T-helper 17 cell (primary cell): ENCODE measurements at places on chromosomes 1 and 21.

- no peak for DNase-seq
Observed at GRCh38 chr1:41668967-41669366, 184.5 kb upstream of the EDN2 start.

- no peak for DNase-seq
Observed at GRCh38 chr21:35507181-35507759, 458.2 kb upstream of the RUNX1 start.

GRCh38 chr1:236016782-236017400 lies 48.0 kb downstream of the NID1 start:
- no peak for DNase-seq

- no peak for DNase-seq
Observed at GRCh38 chr1:174916846-174917245, 82.9 kb upstream of the CACYBP start.

GRCh38 chr1:179231923-179232322 lies 2.4 kb upstream of the ABL2 start:
- DNase-seq, result no peak

DNA sequence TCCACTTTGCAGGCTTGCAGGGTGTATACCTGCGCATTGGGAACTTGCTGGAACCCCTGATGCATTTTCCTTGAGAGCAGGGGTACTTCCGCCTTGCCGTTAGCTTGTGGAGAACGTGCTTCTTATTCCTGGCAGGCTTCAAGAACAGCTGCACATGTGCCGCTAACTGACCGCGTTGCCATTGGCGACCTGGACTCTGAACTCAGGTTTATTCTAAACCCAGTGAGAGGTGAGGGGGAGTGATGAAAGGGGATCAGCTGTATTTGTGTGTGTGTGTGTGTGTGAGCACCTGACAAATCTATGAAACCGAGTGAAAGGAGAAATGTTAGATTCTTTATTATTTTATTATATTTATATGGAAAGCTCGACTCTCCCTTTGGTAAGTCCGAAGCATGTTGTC lies 128.6 kb downstream of the HUNK start:
- no peak for DNase-seq

GRCh38 chr1:50328552-50328951 lies 94.7 kb downstream of the DMRTA2 start:
- DNase-seq, result no peak

DNA sequence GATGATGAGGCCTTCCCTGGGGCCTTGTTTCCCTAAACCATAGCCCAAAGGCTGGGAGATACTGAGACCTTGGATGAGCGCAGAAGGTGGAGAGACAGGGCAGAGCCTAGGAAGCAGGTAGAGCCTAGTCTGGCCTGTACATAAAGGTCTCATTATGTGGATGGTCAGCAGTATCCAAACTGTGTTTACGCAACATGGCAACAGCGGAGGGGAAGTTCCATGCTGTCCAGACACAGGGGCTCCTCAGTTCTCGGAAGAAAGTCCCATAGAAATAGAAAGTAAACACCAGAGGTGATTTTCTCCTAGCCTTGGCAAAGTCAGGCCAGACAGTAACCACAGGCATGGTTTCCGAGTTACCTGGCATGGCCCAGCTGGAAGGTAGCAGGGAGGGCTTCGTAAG lies 42.1 kb upstream of the MPZL1 start:
- no peak for DNase-seq

DNA sequence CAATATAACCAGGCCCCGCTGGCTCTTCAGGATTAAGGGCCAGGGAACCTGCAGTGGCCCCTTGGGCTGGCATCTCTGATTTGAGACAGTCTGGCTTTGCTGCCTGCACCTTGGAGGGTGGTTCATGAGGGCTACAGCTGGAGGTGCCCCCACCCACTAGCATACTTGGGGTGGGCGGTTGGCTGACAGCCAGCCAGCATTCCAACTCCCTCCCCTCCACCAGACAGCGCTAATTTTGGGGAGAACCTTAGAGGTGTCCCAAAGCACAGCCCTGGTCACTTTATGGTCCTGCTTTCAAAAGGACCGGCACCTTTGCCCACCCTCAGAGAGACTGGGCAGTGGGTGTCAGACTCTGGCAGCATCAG lies 180.7 kb upstream of the VAMP3 start:
- no peak for DNase-seq

- no peak for DNase-seq
Observed at GRCh38 chr1:116855191-116855619, 54.5 kb upstream of the PTGFRN start.

DNA sequence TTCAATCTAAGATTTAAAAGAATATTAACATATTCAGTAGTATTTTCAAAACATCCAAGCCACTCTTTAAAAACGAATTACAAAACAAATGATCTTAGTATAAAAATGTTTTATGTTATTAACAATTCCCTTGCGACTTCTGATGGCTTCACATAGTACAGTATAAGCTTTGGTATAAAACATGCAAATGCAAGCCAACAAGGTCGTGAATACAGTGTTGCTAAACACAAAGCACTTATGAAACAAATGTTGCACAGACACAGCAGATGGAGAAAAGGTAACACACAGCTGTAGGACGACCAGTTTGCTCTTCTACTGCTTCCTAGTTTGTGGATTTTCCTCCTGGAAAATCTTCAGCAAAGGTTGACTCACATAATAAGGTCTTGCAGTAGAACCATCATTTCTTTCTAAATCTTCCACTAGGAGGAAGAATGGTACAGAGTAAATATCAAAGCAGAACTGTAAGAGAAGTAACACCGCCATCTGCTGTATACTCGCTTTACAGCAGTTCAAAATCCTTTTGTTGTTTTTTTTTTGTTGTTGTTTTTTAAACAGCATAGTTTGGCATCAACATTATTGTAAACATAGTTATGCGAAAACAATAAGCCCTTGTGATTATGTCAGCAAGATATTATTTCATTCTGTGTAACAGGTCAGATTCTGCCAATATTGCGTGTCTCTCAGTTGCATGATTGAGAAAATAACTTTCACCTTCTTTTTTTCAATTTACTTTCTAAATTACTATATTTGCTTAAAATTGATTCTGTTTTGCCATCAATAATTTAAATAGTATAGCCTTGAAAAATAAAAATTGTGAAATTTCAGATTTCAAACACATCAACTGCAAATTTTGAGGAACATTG lies 69.5 kb downstream of the LHX8 start:
- no peak for DNase-seq

DNA sequence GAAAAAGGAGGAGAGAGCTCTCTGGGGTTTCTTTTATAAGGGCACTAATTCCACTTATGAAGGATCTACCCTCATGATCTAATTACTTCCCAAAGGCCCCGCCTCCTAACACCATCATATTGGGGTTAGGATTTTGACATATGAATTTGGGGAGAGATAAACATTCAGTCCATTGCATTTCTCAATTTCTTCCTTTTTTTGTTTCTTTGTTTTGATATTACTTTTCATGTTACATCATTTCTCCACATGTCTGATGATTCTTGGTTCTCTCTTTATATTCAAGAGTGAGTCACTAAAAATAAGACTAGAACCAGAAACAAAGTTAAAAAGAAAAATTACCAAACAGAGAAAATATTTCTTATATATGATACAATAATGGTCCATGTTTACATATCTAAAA lies 63.2 kb upstream of the DUSP10 start:
- no peak for DNase-seq

DNA sequence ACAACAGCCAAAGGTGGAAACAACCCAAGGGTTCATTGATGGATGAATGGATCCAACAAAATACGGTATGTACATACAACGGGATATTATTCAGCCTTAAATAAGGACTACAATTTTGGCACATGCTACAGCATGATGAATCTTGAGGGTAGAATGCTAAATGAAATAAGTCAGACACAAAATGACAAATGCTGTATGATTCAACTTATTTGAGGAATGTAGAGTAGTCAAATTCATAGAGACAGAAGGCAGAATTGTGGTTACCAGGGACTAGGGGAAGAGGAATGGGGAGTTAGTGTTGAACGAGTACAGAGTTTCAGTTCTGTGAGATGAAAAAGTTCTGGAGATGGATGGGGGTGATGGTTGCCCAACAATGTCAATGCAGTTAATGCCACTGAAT lies 118.0 kb upstream of the PAXBP1 start:
- no peak for DNase-seq

DNA sequence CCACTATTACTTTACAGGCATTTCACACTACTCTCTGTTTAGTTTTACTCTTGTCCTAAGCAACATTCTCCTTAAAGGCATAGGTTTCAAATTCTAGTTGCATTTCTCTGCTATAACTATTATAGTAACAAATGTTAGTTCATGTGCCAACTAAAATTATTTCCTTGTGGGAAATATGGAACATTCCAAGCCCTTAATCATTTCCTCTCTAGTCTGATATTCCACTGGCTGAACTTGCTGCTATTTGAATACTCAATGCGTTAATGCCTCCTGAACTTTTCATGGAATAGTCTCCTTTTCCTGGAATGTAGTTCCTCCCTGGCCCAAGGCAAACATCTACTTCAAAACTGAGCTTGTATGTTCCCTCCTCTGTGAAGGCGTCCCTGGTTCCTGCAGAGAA lies 19.3 kb upstream of the TBX19 start:
- DNase-seq, result no peak

- no peak for DNase-seq
Observed at GRCh38 chr1:29264773-29265389, 28.6 kb downstream of the PTPRU start.

DNA sequence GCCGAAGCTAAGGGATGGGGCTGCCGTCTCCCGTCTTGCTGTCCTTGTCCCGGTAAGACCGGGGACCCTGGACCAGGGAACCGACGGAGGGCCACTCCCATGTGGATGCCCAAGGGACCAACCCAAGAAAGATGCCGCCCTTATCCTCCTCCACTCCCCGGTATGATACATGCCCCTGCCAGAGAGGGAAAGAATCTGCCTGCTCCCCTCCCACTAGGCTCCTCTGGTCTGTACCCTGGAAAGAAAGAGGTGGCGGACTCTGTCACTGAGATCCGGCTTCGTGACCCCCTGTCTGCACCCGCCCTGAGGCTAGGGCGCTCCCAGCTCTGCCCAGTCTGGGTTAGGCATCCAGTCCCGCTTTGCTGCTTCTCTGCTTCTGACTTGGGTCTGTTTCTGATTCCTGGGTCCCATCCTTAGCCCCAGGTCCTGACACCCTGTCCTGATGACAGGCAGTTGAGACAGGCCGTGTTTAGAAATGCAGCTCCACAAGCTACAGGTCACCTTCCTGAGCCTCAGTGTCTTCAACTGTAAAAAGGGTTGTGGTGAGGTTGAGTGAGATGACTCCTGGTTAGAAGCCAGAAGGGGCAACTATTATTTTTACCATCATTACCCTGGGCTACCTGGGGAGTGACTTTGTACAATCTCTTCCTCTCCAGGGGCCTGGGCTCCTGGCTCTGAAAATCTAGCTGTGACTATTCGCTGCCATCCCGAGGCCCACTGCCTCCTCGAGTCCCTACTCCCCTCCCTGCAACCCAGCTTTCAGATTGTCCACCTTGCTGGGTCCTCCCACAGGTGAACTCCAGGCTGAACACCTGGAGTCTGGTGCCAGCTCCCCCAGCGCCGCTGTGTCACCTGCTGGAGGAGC lies 3.7 kb downstream of the MATN1 start:
- no peak for DNase-seq

- no peak for DNase-seq
Observed at GRCh38 chr1:23282957-23283356, 61.1 kb downstream of the HNRNPR start.

- DNase-seq, result no peak
Observed at GRCh38 chr1:9265968-9266367, 26.7 kb upstream of the SPSB1 start.

DNA sequence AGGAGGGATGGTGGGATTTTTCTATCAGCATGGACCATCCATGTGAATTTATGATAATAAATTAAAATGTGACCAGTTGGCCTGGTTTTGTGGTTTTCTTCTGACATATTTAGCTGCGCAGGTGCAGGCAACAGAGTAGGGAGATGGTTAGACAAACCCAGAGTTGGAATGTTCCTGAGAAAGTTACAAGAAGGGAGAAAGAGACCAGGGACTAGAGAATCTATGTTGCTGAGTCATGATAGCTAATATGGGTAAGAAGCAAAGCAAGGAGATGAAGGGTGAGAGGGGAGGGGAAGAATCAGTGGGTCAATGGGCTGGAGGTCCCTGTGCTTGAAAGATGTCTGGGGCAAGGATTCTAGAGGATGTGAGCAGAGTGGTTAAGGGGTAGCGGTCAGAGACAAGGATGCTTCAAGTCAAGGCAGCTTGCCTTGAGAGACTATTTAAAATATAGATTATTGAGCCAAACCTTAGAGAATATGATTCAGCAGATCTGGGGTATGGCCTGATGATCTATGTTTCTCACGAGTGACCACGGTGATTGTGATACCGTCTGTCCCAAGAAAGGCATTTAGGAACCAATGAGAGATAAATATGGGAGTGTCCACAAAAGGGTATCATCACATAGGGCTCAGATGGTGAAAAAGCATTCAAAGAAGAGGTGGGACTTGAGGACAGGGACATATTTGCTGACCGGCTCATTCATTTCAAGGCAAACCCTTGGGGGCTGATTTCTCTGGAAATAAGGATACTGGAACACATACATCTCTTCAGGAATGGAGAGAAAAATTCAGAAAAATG lies 219.7 kb upstream of the PLD5 start:
- DNase-seq, result no peak

DNA sequence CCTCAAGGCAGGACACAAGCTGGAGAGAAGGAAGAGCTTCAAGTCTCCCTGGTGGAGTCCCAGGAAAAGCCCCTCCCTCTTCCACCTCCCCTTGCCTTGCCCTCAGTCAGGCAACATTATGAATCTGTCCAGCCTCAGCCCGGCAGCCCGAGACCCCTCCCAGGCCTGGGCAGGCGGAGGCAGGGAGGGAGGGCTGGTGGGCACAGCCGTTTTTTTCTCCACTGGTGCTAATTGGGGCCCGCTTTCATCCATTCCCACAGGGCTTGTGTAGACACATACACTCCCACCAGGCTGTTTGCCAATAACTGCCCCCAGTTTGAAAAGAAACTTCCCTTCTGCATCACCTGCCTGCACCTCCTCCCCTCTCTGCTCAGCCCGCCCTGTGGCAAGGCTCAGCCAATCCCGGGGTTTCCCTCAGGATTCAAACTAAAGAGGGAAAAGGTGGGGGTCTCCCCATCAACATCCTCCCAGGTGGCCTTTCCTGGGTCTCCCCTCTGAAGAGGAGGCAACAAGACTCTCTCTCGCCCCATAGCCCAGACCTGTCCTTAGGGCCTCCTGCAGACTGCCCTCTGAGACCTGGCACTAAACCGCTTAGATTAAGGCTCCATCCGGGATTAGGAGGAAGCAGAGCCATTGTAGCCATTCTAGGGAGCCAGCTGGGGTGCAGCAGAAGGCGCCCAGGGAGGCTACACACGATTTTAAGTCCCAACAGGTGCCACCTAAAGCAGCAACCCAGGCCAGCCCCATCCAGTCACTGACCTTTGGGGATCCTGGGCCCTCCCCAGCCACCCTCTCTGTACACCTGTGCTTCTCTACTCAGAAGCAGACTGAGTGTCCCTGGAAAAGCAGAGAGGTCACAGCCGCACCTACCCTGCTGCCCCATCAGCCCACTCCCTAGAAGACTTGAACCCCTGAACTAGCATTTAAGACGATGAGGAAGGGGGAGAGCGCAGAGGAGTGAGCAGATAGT lies 3.5 kb downstream of the IGSF9 start:
- no peak for DNase-seq

- no peak for DNase-seq
Observed at GRCh38 chr1:147904726-147905125, 2.1 kb downstream of the GJA8 start.

- DNase-seq, result no peak
Observed at GRCh38 chr1:161092621-161093028, 3.3 kb upstream of the NECTIN4 start.

GRCh38 chr1:160046494-160047110 lies 14.8 kb upstream of the PIGM start:
- DNase-seq, result no peak

GRCh38 chr21:45220071-45220481 lies 67.6 kb downstream of the POFUT2 start:
- DNase-seq, result no peak
